ENCODE measurements at places on chromosomes 6 and 20.
A peak's percentile ranks its signal among the peaks of the same experiment; 100 is the strongest.

DNA sequence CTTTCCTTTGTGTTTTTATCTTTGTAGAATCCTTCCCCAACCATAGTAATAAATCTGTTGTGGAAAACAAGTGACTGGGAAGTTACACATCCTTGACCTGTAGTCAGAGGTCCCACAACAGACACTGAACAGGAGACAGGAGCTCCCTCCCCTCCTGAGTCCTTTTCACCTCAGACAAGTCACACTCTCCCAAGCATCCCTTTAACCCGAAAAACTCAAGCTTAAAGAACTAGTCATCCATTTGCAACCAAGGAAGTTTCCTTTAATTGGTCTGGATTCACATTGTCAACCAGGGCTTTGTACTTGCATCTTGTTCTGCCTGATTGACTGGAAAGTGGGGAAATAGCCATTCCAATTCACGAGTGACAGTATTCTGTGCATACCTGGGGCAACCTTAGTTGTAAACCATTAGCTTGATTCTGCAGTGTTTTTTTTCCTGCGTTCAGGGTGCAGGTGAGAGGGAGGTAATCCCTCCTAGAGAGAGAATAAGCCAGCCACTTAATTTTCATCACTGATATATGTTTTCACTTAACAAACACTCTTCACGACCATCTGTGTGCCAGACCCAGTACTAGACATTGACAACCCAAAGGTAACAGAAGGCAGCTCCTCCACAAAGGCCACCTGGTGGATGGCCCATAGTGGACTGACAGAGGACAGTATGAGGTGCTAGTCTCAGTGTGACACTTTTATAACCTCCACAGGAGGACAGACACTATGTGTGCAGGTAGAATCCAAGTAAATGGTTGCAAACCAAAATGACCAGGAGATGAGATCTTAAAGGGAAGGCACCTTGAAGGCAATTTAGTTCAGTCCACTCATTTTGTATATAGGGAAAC lies 112.4 kb downstream of the SLX4IP start:
- no peak for DNase-seq

DNA sequence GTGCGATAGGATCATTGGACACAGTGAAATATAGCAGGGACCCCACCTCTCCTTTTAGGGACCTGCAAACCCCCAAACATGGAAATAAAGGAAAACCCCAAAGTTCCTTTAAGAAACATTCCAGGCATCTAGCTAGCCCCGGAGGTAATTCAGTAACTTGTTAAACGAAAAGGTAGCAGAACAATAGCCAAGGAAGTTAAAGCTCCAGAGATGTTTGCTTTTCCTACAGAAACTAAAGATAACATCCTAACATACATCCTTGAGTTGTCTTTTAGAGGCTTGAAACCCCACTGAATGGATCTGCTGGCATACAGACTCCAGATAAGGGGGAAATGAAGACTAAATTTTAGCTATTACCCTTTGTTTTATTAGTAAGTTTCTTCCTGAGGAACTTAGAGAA lies 51.0 kb downstream of the FAM184A start:
- DNase-seq = no peak

- DNase-seq = no peak
Measured at GRCh38 chr6:137414599-137414998, 79.6 kb downstream of the OLIG3 start.

- DNase-seq = no peak
Measured at GRCh38 chr20:63359937-63360849, 956 bp downstream of the CHRNA4 start.

GRCh38 chr6:119250036-119250435 lies 99.5 kb downstream of the MAN1A1 start:
- no peak for DNase-seq

- no peak for DNase-seq
Measured at GRCh38 chr6:41646026-41646795, 7.9 kb downstream of the MDFI start.

- no peak for DNase-seq
Measured at GRCh38 chr6:90496258-90497016, 90.4 kb downstream of the MAP3K7 start.

GRCh38 chr20:35690265-35690664 lies 8.9 kb downstream of the NFS1 start:
- DNase-seq = no peak

DNA sequence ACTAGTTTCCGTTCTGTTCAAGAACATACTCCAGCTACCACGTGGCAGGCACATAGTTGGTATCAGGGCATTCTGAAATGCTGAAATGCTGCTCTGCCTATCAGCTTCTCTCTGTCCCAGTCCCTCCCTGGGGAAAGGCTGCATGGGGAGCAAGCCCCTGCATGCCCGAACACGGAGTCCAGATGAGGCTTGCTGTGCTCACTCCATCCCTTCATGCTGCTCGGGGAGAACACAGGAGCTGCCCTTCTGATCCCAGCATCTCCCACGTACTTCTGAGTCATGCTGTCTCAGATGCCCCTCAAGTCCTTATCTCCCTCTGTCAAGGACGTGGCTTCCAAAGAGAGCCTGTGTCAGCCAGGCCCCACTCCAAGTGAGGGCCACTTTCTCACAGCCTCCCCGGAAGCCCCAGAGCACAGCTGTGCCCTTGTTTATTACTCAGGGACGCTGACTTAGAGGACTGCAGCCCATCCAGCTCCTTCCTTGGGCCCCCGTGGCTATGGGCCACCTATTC lies 29.4 kb downstream of the THBS2 start:
- no peak for DNase-seq

- DNase-seq = no peak
Measured at GRCh38 chr20:44111712-44112335, 75.2 kb downstream of the JPH2 start.

- DNase-seq = no peak
Measured at GRCh38 chr6:96795481-96795880, 41.8 kb downstream of the GPR63 start.

GRCh38 chr6:144284783-144285547 lies at the start of gene UTRN:
Gene UTRN, plus strand, starts transcription at chr6:144285335. Its CDS starts 6,494 bp downstream, at chr6:144291829.
- DNase-seq = peak; percentile 87

- peak; percentile 39 for DNase-seq
Measured at GRCh38 chr20:61812845-61813485, 252.7 kb downstream of the TAF4 start.

DNA sequence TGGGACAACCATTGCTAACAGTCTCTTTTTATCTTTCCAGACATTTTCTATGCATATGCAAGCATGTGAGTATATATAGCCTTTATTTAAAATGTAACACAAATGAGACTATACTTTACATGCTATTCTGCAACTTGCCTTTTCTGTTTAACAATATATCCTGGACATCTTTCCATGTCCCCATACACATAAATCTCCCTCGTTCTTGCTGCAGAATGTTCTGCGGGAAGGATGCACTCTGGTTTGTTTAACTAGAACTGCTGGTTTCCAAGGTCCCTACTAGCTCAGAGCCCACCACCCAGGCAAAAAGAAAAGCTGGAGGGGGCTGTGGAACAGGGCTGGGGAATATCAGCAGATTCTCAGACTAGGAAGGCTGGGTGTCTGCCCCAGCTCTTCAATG lies 35.2 kb upstream of the CCDC167 start:
- DNase-seq = no peak

- no peak for DNase-seq
Measured at GRCh38 chr6:134172020-134172705, 119.7 kb upstream of the SLC2A12 start.

GRCh38 chr6:115634887-115635286 lies 425.8 kb downstream of the FRK start:
- no peak for DNase-seq

GRCh38 chr6:82970839-82971238 lies 94.8 kb downstream of the UBE3D start:
- DNase-seq = no peak

GRCh38 chr20:63706852-63707557 lies 771 bp downstream of the ARFRP1 start:
- no peak for DNase-seq

DNA sequence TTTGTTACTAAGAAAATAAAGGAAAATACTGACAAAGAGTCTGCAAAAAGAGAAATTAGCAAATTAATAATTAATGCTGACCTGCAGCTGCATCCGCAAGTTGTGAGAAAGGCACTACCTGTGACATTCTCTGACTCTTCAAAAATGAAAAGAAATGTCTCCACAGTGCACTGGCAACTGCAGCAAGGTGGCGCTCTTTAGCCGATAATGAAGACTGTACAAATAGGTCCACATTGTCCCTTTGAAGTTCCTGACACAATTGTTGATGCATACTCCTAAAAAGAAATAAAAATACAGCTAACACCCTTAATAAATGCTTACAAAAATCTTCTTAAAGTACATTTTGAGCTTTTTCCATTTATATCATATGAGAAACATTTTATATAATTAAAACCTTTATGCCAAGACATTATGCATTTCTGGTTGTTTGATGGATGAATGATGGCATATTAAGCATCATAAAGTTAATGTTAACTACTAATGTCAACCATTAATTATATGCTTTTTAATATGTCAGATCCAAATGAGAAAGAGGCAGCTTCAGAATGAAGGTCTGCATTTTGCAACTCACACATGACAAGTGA lies 96.5 kb downstream of the MMS22L start:
- no peak for DNase-seq

DNA sequence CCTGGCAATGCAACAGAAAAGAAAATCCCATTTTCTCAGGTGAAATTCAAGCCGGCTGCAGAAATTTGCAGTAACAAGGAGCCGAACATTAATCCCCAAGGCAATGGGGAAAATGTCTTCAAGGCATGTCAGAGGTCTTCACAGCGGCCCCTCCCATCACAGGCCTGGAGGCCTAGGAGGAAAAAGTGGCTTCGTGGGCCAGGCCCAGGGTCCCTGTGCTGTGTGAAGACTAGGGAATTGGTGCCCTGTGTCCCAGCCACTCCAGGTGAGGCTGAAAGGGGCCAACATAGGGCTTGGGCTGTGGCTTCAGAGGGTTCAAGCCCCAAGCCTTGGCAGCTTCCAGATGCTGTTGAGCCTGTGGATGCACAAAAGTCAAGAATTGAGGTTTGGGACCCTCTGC lies 111.7 kb downstream of the CD24 start:
- no peak for DNase-seq

DNA sequence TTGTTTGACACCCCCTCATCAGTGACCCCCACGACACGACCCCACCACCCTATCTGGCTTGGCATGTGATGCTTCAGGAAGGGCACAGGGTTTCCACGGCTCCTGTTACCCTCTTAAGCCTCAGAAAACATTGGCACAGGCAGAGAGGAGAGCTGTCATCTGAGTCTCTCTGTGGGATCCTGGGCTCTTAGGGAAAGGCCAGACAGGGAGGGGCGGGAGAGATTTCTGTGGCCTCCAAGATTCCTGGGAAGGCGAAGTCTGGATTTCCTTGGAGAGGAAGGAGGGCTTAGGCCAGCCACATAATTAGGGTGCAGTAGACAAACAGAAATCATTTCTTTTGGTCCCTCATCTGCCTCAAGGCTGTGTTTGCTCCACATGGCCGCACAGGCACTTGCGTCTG lies 191.6 kb upstream of the SNX9 start:
- DNase-seq = no peak

DNA sequence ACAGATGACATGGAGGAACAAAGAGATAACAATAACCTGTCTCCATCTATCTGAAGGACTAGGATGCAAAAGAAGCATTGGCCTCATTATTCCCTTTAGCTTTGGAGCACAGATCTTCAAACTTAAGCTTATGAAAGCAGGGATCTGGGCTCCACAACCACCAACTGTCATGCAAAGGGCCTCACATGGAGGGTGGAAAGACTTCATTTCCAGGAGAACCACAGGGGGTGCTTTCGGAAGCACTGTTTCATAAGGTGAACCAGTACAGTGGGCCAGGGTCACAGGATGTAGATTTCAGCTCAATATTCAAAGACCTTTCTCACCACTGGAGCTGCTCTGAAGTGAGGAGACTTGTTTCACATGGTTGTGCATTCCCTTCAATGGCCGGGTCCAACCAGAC lies 55.1 kb upstream of the MYB start:
- no peak for DNase-seq

GRCh38 chr6:132362442-132363185 lies 38.7 kb downstream of the MOXD1 start:
- DNase-seq = no peak

DNA sequence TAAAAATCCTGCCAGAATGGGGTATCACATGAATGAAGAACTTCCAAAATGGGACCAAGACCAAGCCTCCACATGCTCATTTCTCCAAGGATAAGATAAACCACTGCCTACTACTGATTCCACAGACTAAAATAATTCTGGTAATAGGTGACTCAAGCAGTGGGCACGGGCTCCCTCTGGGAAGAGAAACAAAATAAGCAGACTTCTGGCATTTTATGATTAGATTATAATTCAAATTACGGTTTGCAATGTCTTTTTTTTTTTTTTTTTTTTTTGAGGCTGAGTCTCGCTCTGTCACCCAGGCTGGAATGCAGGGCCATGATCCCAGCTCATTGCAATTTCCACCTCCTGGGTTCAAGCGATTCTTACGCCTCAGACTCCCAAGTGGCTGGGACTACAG lies 16.0 kb downstream of the UQCC1 start:
- DNase-seq = no peak

DNA sequence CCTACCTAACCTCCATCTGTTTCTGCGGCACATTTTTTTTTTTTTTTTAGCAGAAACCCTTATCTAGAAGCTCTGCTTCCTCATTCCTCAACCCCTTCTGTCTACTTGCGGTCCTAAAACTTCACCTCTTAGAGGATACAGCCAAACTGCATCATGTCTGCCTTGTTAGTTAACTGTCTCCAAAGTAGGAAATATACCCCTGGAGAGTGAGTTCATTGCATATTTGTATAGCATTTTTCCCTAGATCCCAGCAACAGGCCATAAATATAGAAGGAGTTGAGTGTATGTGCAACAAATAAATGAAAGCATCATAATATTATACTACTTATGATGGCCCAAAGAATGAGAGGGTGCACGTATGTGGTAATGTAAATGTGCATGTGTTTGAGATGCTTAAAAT lies 1288.6 kb upstream of the GJE1 start:
- DNase-seq = no peak

DNA sequence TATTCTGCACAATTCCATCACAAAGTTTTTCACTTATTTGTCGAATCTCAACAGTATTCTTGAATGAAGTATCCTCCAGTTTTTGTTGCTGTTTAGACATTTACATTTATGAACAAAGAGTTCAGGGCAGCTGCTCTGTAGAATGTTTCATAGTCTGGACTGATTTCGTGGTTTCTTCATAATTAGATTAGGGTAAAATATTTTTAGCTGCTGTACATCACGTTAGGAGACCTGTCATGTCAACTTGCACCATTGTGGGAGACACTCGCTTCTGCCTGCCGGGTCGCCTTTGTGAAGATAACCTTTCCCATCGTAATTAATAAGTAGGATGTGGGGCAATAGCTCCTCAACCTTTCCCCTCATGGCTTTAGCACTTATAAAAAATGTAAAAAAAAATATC lies 27.5 kb upstream of the RPS6KA2 start:
- DNase-seq = no peak

GRCh38 chr6:146814148-146814750 lies 215.5 kb downstream of the ADGB start:
- no peak for DNase-seq

DNA sequence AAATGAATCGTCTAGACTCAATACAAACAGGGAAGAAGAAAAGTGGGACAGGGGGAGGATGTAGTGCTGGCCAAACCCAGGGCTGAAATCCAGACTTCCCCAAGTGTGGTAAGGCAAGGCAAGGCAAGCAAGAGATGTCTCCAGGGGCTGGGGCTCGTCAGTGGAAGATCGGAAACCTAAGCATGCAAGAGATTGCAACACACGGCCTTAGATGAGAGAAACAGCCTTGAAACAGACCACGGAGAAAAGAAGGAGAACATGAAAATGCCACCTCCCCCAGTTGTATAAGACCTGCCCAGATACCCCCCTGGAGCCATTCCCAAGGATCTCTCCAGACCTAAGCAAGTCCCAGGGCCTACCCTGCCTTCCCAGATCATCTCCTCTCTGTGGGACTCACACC lies 20.0 kb downstream of the VEGFA start:
- peak; percentile 52 for DNase-seq

GRCh38 chr20:16438100-16438499 lies 135.1 kb downstream of the KIF16B start:
- no peak for DNase-seq

All from left lung (tissue), 14 donors.